ENCODE measurements at places on chromosomes 2 and 18.

GRCh38 chr2:209687323-209687969 is 84.2 kb upstream of the UNC80 start:
- no peak for DNase-seq

DNA sequence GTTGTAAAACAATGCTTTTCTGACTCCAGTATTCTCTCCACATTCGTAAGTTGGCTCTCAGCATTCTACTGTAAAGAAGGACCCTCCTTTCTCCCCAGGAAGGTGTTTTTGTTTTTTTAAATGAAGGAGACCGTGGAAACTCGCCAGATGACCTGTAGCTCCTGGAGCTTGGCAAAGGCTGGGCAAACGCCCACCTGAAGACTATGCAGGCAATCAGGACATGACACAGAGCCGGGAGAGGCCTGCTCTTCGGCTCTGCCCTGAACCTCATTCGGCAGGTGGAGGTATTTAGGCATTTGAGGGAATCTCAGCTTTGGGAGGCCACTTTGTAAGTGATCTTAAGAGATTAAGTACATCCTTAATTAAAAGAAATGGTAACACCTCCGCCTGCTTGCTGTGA is 17.4 kb downstream of the CASP10 start:
- DNase-seq, result no peak

DNA sequence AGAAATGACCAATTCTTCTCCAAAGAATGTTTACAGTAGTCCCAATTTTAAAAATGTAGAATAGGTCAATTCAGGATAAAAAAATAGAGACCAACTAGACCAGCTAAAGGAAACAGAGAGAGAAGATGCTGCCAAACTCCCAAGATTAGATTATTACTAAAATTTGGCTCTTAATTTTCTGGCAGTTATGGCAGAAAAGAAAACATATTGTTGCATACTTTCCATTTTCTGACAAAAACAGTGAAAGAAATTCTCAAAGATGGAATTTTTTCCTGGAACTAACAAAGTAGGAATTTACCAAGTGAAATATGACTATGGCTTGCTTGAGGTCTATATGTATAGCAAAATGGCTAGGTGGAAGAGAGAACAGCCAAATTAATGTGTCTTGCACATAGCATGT is 138.3 kb upstream of the STK17B start:
- no peak for DNase-seq

- no peak for DNase-seq
Measured at GRCh38 chr2:74939919-74940812, 18.3 kb upstream of the POLE4 start.

- no peak for DNase-seq
Measured at GRCh38 chr2:177289824-177290628, 25.5 kb upstream of the NFE2L2 start.

- no peak for DNase-seq
Measured at GRCh38 chr2:8531481-8531880, 150.4 kb upstream of the ID2 start.

DNA sequence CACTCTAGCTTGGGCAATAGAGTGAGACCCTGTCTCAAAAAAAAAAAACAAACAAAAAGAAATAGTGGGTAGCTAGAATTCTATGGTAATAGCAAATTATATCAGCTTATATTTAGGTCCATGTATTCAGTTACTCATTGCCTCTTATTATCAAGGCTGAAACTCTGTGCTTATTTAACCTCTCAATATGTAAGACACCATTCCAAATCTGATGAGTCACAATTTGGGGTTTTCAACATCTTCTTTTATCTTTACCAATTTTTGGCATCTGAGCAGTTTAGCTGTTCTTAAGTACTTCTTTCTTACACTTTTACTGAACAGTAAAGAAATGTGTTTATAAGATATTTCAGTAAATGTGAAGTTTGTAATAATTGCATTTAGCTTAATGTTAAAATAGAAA is 69.3 kb downstream of the TTC27 start:
- DNase-seq, result no peak

DNA sequence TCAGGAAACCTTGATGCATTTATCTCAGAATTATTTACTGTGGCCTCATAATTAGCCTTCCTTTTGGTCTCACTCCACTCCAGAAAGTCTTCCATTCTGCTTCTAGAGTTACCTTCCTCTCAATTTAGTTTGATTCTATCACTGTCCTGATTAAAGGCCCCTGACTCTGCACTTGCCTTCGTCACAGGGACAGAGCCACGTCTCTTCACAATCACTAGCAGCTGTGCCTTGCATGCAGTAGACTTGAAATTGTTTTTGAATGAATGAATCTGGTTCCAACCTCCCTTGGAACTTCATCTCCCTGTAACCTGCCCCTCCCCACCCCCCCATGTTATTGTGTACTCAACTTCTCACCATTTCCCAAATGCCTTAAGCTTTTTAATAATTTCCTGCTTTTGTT is 52.4 kb downstream of the OSBPL6 start:
- no peak for DNase-seq

GRCh38 chr18:42045346-42045745 is 90.3 kb downstream of the PIK3C3 start:
- DNase-seq, result no peak

- no peak for DNase-seq
Measured at GRCh38 chr18:9989481-9989880, 75.7 kb downstream of the VAPA start.

- no peak for DNase-seq
Measured at GRCh38 chr2:181848261-181848886, 43.2 kb upstream of the ITPRID2 start.

DNA sequence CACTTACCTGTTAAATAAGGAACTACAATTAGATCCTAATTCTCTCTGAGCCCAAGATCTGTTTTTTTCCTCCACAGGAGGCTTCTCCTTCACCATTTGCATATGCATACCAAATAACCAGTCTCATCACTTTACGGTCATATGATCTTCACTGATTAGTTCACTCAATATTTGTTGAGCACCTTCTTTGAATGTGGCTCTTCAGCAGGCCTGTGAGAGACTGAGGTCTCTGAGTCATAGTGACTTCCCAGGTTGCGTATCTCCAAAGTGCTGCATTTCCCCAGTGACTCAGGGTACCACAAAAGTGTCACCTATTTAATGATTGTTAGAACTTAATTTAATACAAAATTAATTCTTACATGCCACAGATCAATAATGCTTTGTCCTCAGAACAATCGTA is 108.8 kb upstream of the TRIB2 start:
- DNase-seq, result no peak

DNA sequence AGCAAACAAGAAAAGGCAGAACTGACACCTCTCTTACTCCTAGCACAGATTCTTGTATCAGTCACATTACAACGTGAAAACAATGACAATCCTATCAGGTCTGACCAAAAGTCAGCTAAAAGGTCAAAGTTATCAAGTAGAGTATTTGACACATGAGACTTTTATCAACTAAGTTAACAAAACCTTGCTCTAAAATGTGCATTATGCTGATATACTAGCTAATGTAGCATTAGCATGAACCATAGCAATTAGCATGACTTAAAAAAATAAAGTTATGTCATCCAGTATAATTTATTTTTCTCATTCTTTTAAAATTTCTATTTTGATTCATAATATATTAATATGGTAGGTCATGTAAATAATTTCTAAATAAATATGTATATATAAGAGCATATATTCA is 41.4 kb upstream of the TTC32 start:
- DNase-seq, result no peak

DNA sequence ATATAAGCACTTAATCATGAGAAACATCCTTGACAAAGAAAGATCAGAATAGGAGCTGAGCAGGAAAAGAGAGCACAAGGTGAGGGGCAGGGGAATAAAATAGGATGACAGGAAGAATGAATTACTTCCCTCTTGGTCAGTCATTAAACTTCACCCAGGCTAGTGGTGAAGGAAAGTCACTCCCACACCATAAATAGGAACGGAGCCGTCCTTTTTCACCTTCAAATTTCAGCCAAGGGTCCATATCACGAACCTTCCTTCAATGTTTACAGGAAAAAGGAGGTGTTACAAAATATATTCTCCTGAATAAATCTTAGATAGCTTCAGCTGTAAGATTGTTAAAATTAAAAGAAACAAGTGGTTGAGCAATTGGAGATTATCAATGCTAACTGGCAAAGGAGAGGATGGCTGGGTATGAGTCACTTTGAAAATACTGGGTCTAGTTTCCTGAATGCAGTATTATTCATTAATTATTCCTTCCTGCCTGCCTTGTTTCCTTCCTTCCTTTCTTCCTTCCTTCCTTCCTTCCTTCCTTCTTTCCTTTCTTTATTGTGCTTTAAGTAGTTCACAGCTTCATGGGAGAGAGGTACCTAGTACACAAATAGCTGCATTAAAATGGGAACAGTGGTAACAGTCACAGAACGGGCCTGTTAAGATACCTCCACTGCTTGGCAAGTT is 292.3 kb upstream of the ID2 start:
- no peak for DNase-seq

GRCh38 chr18:11081009-11081532 is 68.3 kb downstream of the PIEZO2 start:
- no peak for DNase-seq

GRCh38 chr2:23390152-23390551 is 5.2 kb downstream of the KLHL29 start:
- no peak for DNase-seq

- DNase-seq, result no peak
Measured at GRCh38 chr2:117936871-117937428, 76.9 kb downstream of the CCDC93 start.

- DNase-seq, result no peak
Measured at GRCh38 chr2:143058851-143059250, 70.4 kb upstream of the ARHGAP15 start.

DNA sequence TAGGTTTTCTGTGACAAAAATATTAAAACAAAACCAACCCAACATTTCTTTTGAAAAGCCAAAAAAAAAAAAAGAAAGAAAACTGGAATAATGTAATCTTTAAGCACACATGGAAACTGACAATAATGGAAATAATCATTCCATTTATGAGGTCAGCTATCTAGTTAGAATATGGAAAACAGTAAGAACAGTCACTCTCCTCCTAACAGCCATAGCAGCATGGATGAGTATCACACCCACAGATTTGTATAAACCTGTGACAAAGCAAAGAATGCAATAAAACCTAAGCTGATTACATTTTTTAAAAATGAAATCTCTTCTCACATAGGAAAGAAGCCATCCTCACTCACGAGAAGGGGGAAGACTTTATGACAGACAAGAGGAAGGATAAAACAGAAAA is 437.8 kb downstream of the NYAP2 start:
- no peak for DNase-seq

DNA sequence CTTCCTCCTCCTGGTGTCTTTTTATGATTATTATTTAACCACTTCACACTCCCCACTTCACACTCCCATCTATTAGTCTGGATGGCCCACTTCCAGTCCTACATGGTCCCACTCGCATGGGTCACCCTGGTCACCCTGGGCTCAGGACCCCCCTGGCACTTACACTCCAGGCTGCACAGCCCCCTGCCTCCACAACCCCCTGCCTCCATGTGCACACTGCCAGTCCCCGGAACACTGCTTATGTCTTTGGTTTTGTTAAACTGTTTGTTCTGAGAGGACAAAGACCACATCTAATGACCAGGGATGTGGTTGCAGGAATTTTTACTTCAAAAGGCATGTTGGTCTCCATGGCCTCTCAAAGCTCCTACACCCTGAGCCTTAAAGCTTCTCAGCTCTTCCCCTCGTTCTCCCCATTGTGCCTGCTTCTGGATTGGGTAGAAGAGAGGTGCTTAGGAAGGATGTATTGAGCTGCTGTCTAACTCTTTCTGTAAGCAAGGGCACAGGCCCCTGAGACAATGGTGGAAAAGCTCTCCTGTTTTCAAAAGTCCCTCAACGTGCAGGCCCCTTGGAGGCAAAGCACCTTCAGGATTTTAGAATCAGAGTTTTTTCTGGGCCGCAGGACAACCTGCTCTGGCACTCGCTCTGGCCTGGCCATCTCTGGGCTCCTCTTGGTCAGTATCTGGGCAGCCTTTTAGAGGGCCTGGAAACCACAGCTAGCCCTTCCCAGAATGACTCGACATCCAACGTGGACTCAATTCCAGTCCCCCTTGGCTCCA is 150.0 kb upstream of the HAAO start:
- DNase-seq, result no peak

- DNase-seq, result no peak
Measured at GRCh38 chr2:189526241-189526640, 54.3 kb downstream of the SLC40A1 start.

DNA sequence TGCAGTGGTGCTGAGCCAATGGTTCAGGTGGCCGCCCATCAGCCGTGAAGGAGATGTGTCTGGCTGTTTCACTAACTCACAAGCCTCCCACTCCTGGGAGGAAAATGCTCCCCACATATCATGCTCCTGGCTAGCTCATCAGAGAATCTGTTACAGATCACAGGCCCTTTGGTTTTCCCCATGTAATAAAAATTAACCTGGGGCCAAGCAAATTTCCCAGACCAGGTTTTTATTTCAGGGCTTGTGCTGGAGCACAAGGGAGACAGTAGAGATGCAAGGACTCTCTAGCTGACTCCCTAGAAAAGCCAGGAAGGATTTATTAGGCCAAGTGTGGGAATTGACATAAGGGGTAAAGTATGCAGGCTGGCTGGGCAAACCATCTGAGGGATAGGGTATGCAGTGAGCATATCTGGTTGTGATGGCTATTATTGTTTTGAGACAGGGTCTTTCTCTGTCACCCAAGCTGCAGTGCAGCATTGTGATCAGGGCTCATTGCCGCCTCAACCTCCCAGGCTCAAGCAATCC is 40.6 kb upstream of the CCBE1 start:
- DNase-seq, result no peak

Measured in activated naive CD8-positive, alpha-beta T cell treated with anti-CD3 and anti-CD28 coated beads, Interleukin-2, amount 50 U/mL, for 16 hours (primary cell).